ENCODE measurements at places on chromosomes 3 and 15. TPM values are rescaled to one million over a fixed set of nuclear protein-coding genes. Genes with fewer than 3 reads are reported as not detected.

- H3K27me3 ChIP-seq: peaks cover 5% of the 10 kb centered on the region
- H3K4me3 ChIP-seq: no peak overlapping the region
- H3K4me1 ChIP-seq: no peaks in the 10 kb centered on the region
Observed at GRCh38 chr3:113268311-113268710, 57.0 kb downstream of the BOC start.

DNA sequence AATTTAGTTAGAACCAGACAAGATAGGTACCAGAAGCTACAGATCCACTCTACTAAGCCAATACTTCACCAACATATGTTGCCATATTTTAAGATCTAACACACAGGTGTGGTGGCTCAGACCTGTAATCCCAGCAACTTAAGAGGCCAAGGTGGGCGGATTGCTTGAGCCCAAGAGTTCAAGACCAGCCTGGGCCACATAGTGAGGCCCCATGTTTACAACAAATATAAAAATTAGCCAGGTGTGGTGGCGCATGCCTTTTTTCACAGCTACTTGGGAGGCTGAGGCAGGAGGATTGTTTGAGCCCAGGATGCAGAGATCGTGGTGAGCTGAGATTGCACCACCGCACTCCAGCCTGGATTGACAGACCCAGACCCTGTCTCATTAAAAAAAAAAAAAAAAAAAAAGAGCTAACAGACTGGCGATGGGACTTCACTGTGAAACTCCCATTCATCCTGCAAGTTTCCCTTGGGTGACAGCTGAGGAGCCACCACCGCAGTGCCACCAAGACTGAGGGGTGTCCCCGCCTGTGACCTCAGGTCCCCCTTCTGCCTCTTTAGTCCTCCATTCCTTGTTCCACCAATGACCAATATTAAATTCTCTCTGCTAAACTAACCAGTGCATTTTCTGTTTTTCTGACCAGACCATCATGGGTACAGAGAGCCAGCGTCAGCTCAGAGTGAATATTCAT is 163.3 kb downstream of the OR4M2 start:
- no peak overlapping the region for H3K27ac ChIP-seq
- no peak for DNase-seq
- peaks cover 2% of the 10 kb centered on the region for H3K27me3 ChIP-seq
- H3K4me3 ChIP-seq: no peak overlapping the region

Gene CLDN11
- not detected for total RNA-seq

GRCh38 chr15:63876085-63876662 is 42.4 kb upstream of the HERC1 start:
- peaks cover 3% of the 10 kb centered on the region for H3K4me1 ChIP-seq
- no peak overlapping the region for H3K4me3 ChIP-seq
- no peak overlapping the region for H3K27ac ChIP-seq

DNA sequence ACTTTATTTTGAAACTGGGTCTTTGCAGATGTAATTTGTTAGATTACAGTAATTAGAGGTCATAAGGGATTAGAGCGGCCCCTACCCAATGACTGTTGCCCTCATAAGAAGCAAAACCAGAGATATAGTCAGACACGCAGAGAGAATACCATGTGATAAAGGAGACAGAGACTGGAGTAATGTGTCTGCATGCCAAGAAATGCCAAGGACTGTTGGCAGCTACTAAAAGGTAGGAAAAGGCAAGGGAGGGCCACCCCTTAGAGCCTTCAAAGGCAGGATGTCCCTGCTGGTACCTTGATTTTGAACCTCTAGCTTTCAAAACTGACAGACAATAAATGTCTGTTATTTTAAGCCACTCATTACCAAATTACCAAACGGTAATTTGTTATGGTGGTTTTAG is 548.2 kb downstream of the FHIT start:
- H3K27me3 ChIP-seq: no peaks in the 10 kb centered on the region
- H3K27ac ChIP-seq: no peak overlapping the region
- no peaks in the 10 kb centered on the region for H3K36me3 ChIP-seq

DNA sequence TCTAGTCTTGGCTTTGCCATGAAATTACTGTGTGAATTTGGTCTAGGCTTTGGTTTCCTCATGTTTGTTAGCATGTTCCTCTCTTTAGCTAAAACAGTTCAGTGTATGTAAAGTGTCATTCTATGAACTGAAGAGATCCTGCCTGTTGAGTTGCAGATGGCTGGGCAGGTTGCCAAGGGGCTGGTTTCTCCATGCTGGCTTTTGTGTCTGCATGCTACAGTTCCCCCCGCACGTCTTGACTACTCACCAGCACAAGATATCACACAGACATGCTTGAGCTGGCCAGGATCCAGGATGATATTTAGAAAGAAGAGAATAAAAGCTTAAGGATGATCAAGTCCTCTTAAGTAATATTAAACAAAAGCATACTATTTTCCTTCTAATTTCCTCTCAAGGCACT is 90.2 kb downstream of the CERS3 start:
- DNase-seq: no peak
- H3K4me1 ChIP-seq: peaks cover 2% of the 10 kb centered on the region
- no peaks in the 10 kb centered on the region for H3K27me3 ChIP-seq
- no peak overlapping the region for H3K27ac ChIP-seq
- no peaks in the 10 kb centered on the region for H3K36me3 ChIP-seq
- no peak overlapping the region for H3K4me3 ChIP-seq

GRCh38 chr3:138465925-138466324 is 31.5 kb downstream of the ESYT3 start:
- no peak overlapping the region for H3K4me3 ChIP-seq
- no peaks in the 10 kb centered on the region for H3K4me1 ChIP-seq
- no peak for DNase-seq
- H3K27me3 ChIP-seq: peaks cover 14% of the 10 kb centered on the region

- H3K27ac ChIP-seq: no peak overlapping the region
- no peak for DNase-seq
- H3K27me3 ChIP-seq: no peaks in the 10 kb centered on the region
- H3K4me3 ChIP-seq: no peak overlapping the region
Observed at GRCh38 chr3:136343873-136344555, 93.9 kb downstream of the PCCB start.

Gene FETUB
- total RNA-seq: not detected

DNA sequence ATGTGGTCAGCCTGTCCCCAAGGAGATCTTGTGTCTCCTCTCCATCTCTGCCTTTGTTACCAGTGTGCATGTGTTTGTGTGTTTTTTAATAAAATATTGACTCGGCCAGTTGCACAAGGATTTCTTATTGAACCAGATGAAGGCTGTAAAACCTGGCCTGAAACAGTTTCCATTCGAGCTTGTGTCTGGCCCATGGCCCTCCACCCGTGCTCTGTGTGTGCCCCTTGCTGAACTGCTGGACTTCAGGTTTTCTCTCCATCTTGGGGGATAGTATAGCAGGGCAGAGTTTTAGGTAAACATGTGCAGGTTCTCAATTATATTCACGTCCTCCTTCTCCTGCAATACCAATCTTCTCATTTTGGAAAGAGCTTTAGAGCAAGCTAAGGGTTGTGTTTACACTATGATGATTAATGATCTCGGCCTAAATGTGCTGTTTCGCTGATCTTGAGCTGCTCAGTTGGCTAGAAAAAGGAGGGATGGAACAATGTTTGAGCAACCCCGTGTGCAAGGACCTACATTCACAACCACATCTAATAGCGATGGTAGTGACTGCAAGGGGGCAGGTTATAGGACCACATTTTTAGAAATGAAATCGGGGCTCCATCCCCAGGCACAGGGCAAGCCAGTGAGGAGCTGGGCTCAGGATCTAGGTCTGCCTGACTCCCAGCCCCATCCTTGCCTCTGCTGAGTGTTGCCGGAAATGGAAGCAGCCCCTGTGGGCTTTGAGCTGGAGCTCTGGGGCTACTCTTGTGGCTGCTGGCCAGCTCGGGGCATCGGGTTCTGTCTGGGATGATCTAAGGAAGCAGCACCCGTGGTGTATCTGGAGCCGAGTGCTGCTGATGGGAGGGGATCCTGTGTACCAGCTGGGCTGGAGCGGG is 47.7 kb downstream of the CMTM6 start:
- H3K27me3 ChIP-seq: no peaks in the 10 kb centered on the region
- peaks cover 42% of the 10 kb centered on the region for H3K4me1 ChIP-seq
- no peak overlapping the region for H3K4me3 ChIP-seq
- peak overlapping the region; percentile 96 for H3K27ac ChIP-seq
- DNase-seq: no peak

Gene PIGBOS1
- 11.0 TPM for total RNA-seq

GRCh38 chr3:154195620-154196356 is 74.6 kb downstream of the ARHGEF26 start:
- DNase-seq: no peak
- H3K4me3 ChIP-seq: no peak overlapping the region
- H3K36me3 ChIP-seq: no peaks in the 10 kb centered on the region
- peaks cover 4% of the 10 kb centered on the region for H3K27me3 ChIP-seq
- H3K4me1 ChIP-seq: no peaks in the 10 kb centered on the region
- no peak overlapping the region for H3K27ac ChIP-seq

Gene SAMD7
- not detected for total RNA-seq

GRCh38 chr3:128252083-128252482 is 98.8 kb downstream of the EEFSEC start:
- peaks cover 25% of the 10 kb centered on the region for H3K36me3 ChIP-seq
- DNase-seq: no peak
- no peaks in the 10 kb centered on the region for H3K27me3 ChIP-seq
- no peak overlapping the region for H3K4me3 ChIP-seq
- no peaks in the 10 kb centered on the region for H3K4me1 ChIP-seq

Gene FGD5
- 0.15 TPM for total RNA-seq

- H3K4me1 ChIP-seq: peaks cover 58% of the 10 kb centered on the region
- no peak for DNase-seq
- H3K27ac ChIP-seq: no peak overlapping the region
- no peaks in the 10 kb centered on the region for H3K27me3 ChIP-seq
- H3K36me3 ChIP-seq: peaks cover 8% of the 10 kb centered on the region
Observed at GRCh38 chr15:73989001-73989798, 2.9 kb downstream of the STOML1 start.
